ENCODE measurements at places on chromosomes 3 and 15.
A peak's percentile ranks its signal among the peaks of the same experiment; 100 is the strongest.

- peak; percentile 32 for DNase-seq
Observed at GRCh38 chr3:50674349-50675178, at the start of gene DOCK3. Gene DOCK3 (plus strand): TSS chr3:50674927. CDS start chr3:50675264, 337 bp downstream.

DNA sequence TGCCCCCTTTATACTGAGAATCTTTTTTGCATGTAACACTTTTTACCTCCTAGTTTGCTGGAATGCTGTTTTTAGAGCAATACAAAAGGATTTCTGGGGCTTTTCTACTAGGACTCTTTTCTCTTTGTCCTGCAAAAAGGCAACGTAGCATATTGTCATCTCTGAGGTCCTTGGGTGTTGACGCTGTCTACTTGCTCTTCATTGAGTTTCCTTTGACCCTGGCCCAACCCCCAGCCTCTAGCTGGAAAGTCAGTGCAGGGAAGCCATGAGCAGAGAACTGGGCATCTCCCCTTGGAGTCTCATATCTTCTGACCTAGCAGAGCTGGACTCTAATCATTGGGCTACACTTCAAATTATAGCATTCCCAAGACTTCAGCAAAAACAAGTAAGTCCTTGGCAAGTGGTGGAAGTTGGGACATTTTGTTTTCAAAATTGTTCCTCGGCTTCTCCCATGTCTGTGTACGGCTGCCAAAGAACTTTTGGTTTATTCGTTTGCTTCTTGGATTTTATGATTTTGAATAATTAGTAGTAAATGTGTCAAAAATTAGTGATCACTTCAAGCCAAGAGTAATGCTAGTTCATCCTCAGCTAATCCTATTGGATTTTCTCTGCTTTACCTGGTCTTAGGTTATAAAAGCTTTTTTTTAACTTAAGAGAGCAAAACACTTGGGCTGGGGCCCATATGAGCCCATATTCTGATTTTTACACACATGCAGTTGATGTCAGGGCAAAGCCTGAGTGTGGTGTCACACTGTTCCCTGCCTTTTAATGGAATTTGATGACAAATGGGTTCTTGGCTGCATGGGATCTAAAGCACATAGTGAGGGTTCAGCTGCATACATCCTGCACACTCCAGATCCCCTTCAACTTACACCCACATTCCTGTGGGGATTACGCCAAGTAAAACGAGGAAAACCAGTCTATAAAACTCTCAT is 419.5 kb upstream of the C2CD4B start:
- no peak for DNase-seq

DNA sequence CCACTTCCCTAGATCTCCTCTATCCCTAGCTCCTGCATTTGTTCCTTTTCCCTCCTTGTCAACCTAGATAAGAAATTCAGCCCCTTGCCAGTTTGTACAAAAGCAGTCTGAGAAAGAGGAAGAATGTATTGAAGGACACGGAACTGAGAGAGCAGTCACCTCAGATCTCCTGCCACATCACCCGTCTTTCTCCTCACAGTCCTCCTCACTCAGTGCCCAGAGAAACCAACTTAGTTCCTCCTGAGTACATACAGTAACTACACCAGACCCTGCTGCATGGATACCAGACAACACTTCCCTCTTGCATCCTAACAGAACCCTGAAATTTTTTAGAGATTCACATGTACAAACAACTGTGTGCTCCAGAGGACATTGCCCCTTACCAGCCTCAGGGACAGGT is 563.6 kb upstream of the ADAMTS9 start:
- DNase-seq = no peak

DNA sequence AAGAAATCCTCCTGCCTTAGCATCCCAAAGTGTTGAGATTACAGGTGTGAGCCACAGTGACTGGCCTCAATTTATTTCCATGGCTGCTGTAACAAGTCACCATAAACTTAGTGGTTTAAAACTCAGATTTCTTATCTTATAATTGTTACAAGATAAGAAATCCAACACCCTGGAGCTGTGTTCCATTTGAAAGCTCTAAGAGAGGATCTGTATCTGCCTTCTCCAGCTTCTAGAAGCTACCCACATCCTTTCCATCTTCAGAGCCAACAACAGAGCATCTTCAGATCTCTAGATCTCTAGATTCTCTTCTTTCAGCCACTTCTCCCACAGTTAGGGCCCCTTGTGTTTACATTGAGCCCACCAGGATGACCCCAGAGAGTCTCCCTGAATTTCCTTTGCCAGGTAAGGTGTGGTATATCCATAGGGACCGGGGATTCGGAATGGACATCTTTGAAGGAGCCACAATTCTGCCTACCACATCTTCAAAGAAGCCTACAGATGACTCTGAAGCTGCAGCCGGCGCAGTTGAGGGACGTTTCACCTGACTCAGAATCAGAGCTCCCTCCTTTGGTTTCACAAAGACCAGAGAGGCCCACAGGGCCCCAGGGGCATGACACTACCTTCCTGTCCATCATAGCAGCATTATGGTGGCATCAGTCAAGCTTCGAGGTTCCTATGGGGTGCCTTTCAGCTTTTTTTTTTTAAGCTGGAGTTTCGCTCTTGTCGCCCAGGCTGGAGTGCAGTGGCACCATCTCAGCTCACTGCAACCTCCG is 87.0 kb upstream of the IGF1R start:
- DNase-seq = no peak

GRCh38 chr15:72304596-72304995 is 15.4 kb downstream of the CELF6 start:
- no peak for DNase-seq

GRCh38 chr3:53156368-53156834 is 4.6 kb upstream of the PRKCD start:
- DNase-seq = no peak

- no peak for DNase-seq
Observed at GRCh38 chr3:82002491-82002890, 241.0 kb upstream of the GBE1 start.

DNA sequence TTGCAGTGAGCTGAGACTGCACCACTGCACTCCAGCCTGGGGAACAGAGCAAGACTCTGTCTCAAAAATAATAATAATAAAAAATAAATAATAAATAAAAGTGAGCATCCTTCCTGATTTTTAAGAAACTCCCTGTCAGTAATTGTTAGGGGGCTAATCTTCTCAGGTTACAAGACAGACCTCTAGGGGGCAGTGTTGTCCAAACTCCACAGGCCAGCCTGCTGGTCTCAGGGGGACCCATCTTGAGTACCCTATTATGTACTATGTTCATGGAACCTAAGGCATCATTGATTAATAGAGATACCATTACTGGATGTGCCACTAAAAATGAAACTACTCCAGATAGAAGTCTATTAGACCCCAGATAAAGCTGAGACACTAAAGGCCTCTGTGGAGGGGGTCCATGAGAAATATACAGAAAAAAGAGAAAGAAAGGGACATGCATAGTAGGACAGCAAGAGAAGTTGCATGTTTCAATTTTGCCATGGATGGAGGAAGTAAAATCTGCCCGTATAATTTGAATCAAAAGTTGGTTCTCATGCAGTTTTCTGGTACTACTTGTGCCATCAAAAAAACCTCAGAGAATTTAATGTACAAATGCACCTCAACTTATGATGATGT is 85.5 kb upstream of the CDV3 start:
- peak; percentile 23 for DNase-seq

DNA sequence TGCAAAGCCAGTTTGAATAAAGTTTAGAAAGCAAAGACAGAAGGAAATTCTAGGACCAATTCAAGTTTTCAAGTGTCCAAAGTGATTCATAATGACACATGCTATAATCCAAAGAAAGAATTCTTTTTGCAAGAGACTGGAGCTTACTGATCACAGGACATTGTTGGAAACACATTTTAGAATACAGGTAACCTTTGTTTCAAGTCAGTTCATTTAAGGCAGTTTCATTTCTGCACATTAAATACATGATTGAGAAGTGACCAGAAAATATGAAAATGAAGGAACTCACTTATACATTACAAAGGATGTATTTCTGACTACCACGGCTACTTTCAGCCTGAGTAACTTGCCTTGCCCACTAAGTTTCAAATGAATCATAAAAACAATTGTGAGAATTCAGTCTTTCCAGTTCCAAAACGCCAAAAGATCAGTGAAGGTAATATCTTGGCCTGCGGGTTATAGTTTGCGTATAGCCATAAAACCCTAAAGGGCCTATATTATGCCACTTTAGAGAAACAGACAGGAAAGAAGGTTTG is 48.7 kb downstream of the PRICKLE2 start:
- peak; percentile 41 for DNase-seq

DNA sequence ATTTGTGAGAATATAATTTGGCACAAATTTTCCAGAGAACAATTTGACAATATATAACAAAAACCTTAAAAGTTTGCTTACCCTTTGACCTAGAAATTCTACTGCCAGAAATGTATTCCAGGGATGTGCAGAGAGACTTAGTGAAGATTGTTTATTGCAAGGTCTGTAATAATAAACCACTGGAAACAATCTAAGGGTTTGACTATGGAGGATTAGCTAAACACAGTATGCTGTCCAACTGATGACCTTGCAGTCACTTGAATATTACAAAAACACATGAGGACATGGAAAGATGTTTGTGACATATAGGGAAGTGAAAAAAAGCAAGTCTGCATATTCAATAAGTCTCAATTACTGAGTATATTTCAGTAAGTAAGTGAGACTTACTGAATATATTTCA is 48.1 kb upstream of the CDV3 start:
- DNase-seq = no peak

DNA sequence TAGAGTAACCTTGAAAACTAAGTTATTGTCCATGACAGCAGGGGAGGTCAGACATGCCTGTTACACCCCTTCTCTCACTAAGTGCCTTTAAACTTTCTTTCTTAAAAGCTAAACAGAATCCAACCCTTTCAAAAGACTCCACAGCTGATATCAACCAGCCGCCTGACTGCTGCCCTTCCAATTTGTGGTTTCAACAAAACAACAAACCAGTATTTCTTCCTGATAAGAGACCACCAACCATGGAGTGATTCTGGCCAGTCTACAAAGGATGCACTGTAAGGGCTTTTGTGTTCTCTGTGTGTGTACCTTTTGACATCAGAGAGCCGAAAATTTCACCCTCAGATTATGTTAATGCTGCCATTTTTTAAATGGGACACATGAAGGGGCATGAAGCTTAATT is 1204.2 kb downstream of the ROBO2 start:
- DNase-seq = no peak

DNA sequence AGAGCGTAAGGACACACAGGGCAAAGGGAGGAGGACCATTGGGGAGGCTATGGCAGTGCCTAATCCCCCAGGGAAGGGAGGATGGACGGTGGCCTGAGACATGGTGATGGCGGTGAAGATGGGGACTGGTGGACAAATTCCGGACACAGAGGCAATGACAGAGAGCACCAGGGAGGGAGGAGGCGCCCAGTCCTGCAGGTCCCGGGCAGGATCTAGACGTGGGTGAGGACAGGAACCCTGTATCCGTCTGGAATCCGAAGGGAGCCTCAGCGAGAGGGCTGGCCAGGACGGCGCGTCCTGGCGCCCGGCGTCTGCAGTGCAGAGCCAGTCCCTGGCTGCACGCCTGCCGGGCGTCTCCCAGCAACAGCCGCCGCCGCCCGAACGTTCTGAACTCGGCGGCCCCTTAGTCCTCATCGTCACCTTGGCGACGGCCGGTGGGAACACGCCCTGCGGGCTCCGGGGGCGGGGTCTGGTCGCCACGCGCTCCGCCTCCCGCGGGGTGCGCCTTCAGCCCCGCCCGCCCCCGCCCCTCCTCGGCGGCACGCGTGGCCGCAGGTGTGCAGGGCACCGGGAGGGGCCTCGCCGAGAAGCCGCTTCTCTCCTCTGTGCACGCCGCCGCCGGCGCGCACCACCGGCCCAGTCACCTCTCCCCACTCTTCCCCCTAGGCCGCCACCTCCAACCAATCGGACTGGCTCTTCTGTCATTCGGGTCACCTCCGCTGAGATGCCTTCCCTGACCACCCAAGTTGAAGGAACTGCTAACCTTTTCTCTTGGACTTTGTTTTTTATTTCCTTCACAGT is 11.6 kb downstream of the XIRP1 start:
- peak; percentile 73 for DNase-seq

DNA sequence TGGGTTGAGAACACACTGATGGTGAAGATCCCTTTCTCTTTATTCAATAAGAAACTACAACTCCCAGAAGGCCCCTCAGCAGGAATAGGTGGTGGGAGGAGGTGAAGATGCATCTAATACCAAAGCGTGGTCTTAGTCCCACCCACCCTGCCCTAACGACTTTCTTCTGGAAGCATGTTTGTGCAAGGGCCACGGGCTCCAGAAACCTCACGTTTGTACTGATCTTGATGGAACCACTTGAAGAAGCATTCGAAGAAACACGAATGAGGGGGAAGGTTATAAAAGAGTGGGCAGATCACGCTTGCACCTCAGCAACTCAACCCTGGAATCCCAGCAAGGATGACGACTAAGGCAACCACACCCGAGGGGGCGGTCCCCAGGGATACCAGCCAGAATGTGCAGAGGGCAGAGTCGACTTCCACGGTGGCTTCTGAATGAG is 10.6 kb upstream of the SLC25A36 start:
- DNase-seq = no peak

DNA sequence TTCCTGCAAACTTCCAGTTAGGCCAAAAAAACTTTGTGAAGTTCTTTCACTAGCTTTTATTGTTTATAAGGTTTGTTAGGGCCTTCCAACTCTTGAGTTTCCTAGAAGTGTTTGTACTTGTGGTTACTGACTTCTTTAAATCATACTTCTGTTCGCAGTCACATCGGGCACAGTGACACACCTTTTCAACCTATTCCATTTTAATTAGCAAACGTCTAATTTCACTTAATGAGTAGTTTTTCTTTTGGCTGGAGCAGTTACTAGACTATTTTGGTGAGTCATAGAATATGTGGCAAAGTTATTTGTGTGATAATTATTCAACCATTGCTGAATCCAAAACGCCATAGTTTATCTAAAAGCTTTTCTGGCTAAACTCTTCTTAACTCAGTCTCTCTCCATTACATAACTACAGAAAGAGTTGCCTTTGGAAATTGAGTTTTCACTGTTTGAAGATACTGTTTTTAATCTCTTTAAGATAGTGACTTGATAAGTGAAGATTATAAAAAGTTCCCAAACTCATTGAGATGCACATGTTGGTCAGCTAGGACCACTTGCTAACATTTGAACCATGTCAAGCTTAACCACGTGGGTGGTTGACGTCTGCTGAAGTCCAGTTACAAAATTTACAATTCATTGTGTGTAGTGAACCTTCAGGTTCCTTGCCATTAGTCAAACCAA is 21.5 kb downstream of the CNOT10 start:
- DNase-seq = no peak

DNA sequence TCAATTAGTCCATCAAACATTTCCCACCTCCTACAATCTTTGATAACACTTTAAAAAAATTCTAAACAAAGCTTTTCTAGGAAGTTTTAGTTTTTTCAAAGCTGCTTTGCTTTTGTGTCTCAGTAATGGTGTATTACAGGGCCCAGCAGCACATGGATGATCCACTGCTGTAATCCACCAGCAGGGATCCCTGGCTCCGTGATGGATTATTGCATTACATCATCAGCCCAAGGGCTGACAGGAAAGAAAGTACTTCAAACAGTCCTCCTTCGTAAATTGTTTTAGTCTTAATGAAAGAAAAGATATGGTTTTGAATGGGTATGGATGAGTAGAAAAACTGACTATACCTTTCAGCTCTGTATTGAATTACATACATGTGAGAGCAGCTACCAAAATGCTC is 688.9 kb upstream of the NAALADL2 start:
- DNase-seq = peak; percentile 22

- no peak for DNase-seq
Observed at GRCh38 chr3:114320246-114320645, 26.4 kb downstream of the TIGIT start.
